AG20443 (cell line): ENCODE measurements at places on chromosomes 2 and 18.
A peak's percentile ranks its signal among the peaks of the same experiment; 100 is the strongest.

- no peak for DNase-seq
Observed at GRCh38 chr2:44689516-44689915, 252.0 kb upstream of the SIX3 start.

DNA sequence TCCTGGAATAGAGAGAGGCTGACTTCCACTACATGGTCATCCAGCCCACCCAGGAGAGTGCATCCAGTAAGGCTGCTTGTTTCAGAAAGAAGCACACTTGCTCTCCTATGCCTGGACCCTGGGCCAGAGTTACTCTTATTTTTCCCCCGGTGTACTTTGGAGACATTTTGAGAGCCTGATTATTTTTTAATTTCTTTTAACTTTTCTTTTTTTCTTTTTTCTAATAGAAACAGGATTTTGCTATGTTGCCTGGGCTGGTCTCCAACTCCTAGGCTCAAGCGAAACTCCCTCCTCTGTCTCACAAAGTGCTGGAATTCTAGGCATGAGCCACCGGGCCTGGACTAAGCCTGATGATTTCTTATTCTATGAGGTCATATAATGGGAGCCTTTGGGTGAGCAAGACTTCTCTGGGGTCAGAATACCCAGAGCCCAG lies 62.2 kb downstream of the RPL37A start:
- peak; percentile 74 for DNase-seq

DNA sequence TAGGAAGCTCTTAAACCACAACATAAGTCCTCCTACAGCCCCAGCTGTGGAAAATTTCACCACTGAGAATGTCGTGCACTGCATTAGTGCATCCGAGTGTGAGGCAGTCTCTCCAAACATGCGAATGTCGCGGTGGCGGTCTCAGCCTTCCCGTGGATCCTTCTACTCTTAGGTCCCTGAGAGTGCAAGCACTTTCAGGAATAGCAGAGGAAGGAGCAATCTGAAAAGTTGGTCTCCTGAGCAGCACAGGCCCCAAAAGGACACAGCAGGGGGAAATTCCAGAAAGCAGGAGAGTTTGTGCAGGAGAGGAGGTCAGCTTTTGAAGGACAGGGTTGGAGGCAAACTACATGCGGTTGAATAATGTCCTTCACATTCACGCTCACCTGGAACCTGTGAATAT lies 440.5 kb upstream of the SMIM21 start:
- DNase-seq: no peak

- no peak for DNase-seq
Observed at GRCh38 chr2:120523766-120524165, 177.8 kb downstream of the INHBB start.

DNA sequence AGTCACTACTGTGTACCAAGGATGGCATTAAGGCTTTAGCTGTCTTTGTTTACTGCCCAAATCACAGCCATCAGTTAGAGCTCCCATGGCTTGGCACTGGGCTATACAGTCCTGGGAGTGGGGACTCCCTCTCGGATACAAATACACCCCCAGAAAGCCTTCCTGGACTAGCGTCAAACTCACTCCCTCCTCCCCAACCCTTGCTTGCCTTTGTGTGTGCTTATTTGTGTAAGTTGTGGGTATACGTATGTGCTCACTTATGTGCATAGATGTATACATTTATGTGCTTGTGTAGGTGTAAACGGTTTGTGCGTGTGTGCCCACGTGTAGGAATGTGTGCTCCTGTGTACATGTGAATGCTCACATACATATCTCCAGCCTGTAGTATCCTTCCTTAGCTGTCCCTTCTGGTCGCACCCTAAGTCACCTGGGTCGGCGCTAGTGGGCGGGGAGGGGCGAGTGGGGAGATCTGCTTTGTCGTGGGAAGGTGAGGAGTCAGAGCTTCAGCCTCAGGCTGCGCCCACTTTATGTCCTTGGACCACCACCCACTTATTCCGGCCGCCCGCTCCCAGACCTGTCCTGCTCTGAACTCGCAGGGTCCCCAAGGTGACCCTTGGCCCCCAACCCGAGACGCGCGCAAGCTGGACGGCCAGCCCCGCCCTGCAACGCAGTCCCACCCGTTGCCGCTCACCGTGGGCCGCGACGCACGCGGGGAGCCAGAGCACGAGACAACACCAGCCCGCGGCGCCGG lies 461 bp downstream of the PRADC1 start:
- DNase-seq: no peak

DNA sequence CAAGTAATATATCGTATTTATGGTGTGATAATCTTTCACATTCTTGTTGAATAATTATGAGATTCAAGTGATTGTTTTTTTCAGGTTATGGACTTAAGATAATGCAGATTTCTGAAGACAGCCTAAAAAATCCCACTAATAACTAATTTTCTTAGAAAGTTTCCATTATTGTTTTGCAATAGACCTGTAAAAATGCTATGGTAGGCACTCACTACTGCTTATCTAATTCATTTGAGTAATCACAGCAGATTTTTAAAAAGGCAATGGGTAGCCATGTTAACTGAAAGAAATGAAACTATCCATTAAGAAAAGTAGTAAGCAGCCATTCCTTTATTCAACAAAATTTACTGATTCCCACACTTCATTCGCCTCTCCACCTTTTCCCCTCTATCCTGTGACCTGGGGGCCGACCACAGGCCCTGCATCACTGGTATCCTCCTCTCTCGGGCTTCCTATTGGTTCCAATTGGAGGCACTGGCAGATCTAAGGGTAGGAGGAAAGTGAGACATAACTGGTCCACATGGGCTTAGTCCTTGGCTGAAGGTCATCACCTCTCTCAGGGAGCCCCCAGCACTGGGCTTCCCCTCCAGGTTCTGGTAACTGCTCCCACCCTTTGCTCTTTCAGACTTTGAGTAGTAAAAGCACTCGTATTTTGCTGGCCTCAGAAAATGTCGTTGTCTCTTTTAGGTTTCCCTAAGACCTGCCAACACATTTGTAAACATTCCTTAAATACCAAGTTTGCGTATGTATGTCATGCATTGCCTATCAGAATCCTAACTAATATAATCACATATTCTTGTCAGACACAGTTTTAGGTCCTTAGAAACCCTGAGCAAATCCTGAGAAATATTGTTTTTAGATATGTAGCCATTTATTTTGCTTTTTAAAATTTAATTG lies 18.5 kb downstream of the RBMS1 start:
- DNase-seq: no peak

GRCh38 chr18:48902856-48903601 lies 47.7 kb downstream of the SMAD7 start:
- peak; percentile 65 for DNase-seq

GRCh38 chr2:29240601-29241000 lies 125.4 kb downstream of the CLIP4 start:
- no peak for DNase-seq
